ENCODE measurements at places on chromosomes 11 and 22.

DNA sequence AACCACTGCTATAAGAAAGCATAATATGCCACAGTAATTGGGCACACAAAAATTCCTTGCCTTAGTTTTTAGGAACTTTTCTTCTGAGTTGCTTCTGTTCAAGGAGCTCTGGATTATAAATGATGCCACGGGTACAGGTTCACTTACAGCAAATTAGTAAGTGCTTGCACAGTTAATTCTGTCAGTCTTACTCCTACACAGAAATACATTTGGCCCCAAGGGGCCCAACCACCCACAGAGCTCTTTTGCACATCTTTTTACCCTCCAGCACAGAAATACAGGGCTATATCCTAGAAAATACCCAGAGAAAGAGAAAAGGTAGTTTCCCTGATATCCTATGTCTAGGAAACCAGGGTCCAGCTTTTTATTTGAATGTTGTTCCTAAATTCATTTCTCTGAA, 86.6 kb upstream of the CHRM4 start:
- DNase-seq = no peak

- DNase-seq = no peak
These were observed 952.5 kb downstream of the OPCML start for GRCh38 chr11:132579634-132580327.

DNA sequence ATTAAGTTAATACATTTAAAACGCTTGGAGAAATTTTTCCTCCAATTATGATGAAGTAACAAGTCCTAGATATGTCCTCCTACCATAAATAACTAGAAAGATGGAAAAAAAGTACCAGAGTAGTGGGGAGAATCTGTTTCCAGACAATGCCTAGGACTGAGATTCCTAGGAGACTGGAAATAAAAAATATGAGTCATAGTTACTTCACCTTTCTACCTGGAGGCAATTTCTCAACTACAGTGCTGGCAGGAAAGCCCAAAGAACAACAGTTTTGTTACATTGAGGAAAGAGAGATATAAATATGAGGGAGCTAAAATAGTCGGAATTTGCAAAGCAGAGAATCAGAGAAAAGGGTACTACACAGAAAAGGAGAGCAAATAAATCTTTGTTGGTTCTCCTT, 202.1 kb upstream of the ARHGAP42 start:
- DNase-seq = no peak

- no peak for DNase-seq
These were observed 90.0 kb upstream of the NARS2 start for GRCh38 chr11:78664636-78665035.

- no peak for DNase-seq
These were observed 1376.1 kb upstream of the TENM4 start for GRCh38 chr11:80816966-80817365.

DNA sequence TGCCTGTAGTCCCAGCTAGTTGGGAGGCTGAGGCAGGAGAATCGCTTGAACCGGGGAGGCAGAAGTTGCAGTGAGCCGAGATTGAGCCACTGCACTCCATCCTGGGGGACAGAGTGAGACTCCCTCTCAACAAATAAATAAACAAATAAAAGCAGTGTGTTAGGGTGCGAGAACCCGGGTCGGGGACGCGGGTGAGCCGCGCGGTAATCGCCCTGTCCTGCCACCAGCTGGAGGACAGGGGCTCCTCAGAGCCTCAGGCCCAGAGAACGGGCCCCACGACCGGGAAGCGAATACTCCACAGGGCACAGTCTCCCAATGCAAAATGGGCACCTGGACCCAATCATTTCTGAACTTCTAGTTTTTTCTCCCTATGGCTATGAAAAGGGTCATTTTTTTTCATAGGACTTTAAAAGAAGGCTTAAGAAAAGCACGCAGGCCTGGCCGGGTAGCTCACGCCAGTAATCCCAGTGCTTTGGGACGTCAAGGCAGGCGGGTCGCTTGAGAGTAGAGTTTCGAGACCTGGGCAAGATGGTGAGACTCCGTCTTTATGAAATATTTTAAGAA, 744 bp upstream of the MCM5 start:
- no peak for DNase-seq

- no peak for DNase-seq
These were observed 22.1 kb downstream of the CD44 start for GRCh38 chr11:35160902-35161597.

- DNase-seq = no peak
These were observed 23.5 kb upstream of the PHF21A start for GRCh38 chr11:46144741-46145140.

DNA sequence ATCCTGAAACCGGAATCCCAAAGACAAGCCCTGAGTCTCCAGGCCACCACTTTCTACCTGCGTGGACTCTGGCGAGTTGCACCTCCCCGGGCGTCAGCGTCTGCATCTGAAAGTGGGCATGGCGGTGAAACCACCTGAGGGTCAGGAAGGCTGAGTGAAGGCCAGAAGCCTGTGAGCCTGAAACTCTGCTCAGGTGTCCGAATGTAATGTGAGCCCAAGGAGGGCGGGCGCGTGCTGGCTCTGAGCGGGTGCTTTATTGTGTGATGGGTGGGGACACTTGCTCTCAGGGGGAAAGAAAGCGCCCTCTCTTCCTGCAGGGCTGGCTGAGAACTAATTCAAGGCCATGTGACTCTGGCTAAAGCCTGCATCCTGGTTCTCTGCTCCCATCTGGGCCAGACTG, 135.6 kb downstream of the ST3GAL4 start:
- DNase-seq = no peak

- DNase-seq = no peak
These were observed 377.7 kb downstream of the TENM4 start for GRCh38 chr11:79062814-79063762.

Data from activated naive CD4-positive, alpha-beta T cell (primary cell).